ENCODE measurements at places on chromosomes 1 and 21.

DNA sequence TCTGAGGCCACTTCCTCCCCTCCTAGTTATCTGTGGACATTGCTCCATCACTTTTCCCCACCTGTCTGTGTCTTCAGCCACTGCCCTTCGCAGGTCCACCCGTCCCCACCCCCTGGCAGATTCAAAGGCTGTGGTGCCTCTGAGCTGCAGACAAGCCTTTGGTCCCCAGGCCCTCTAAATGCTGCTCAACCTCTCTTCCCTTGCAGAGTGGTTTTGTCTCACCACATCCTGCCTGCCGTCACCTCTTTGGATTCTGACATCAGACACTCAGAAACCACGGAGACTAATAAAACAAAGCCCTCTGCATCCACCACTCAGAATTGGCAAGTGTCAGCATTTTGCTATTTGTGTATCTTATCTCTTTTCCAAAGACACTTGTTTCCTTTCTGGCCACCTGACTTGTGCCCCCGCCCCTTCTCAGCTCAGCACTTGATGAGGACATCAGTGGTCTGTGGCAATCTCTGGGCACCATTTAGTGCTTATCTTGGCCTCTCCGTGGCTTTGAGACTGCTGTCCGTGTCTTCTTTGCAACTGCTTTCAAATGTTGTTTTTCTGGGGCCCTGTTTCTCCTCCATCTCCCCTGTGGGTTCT lies 7.7 kb downstream of the CNIH3 start:
- DNase-seq, result peak; percentile 59

- no peak for DNase-seq
These were observed 9.8 kb downstream of the SAMD11 start for GRCh38 chr1:933603-933940.

- no peak for DNase-seq
These were observed 138.0 kb downstream of the HS2ST1 start for GRCh38 chr1:87052400-87052799.

DNA sequence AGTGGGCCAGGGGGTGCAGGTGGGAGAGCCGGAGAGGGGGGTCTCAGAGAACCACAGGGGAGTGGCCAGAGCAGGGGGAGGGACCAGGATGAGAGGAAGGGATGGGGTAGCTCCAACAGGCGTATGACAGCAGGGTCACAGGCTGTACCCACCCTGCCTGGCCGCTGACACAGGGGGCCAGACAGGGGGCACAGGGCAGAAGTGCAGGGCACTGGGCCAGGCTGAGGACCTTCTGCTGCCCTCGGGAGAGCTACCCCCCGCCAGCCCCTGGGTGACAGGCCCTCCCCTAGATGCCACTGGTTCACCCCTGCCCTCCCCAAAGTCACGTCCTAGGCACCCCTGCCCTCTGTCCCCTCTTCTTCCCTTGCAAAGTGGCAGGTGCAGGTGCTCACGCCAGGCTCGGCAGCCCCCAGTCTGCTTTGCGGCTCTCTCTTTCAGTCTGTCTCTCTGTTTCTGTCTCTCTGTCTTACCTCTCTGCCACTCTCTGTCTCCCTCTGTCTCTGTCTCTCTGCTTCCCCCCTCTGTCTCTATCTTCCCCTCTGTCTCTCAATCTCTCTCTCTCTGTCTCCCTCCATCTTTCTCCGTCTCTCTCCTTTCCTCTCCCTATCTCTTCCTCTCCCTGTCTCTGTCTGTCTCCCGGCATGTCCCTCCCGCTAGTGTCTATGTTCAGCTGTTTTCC lies 48.5 kb downstream of the WNT9A start:
- no peak for DNase-seq

DNA sequence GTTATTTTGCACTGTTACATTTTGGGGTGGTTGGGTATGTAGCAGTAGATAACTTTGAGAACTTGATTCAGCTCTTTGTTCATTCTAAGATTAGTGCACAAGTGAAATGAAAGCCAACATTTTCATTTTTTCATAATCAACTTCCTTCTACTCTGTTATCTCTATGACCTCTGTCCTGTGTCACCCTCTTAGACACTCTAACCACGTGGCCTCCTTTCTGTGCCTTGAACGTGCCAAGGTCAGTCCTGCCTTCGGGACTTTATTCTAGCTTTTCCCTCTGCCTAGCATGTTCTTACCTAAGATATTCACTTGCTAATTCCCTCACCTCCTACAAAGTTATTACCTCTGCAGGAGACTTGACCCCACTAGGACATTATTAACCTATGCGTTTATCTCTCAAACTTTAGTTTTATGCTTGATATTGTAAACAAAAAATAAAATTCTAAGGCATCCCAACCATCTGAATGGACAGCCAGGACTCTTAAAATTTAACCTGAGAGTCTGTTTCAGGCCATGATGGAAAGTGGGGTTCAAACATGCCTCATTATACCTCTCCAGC lies 19.2 kb upstream of the EDEM3 start:
- no peak for DNase-seq

DNA sequence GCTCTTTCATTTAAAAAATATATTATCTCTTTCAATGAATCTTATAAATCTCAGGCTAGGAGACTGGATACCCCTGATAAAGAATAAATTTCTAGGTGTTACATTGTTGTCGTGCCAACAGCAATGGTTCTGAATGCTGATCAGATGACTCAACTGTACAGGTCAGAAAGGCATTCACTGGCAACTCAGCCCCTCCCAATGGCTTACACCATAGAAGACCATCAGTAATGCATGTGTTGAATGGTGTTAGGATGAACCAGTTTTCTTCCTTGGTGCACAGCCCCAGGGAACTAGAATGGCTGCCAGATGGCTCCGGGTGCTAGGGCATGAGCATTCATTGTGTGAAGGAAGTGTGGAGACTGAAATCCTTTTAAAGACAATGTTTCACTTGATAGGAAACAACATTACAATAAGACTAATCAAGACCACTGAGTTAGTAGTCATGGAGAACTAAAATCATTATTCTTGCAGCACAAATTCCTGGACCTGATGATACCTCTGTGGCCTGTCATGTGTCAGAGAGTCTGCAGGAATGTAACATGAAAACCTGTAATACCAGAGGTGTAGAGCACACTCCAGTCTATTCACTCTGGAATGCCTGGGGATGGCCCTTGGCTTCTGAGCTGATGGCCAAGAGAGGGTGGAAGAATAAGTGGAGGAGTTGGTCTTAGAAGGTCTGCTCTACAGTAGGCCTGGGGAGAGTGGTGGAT lies 187.7 kb upstream of the LMO4 start:
- DNase-seq, result no peak

DNA sequence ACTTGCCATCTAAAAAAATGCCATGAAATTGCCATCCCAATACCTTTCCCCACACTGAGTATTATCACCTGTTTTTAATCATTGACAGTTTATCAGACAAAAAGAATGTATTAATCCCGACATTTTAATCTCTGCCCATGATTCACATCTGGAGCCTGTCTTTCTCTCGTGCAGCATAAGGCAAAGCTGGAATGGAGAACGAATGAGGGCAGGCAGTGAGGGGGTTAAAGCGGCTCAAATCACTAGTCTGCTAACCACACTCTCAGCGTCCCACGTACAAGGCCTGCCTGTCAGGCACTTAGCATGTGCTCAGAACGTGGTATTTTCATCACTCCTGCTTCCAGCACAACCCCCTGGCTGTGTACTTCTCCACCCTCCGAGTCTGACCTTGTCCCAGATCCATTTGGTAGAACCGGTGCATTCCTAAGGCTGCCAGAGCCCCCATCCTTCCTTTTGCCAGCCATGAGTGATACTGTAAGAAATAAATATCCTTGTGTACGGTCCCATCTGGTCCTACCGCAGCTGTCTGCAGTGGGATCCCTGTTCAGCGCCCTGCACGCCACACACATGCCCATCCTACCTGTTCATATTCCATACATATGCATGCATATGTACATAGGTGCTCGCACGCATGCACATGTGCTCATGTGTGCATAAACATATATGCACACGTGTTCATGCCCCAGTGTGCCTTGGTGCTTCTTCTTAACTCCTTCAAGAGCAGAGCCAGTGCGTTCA lies 34.6 kb upstream of the FHAD1 start:
- DNase-seq, result no peak

GRCh38 chr1:115829023-115829674 lies 11.8 kb downstream of the NHLH2 start:
- no peak for DNase-seq

DNA sequence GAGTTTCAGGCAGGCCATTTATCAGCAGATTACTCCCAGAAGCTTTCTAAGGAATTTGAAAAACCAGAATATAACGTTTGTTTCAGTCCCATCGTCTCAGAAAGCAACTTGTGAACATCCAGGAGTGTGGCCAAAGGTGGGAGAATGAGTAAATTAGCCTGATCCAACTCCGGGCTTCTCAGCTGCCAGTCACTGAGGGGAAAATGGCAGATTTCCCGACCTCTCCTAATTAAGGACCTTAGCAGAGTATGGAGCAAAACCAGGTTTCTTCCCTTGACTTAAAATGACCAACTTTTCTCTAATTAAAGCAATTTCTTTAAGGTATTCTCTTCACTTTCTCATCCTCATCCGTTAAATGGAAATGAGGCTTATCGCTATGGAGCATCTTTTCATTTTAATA lies 1.0 kb downstream of the CORT start:
- no peak for DNase-seq

- DNase-seq, result no peak
These were observed at the start of gene F11R for GRCh38 chr1:161020509-161021164. Gene F11R, minus strand, starts transcription at chr1:161021152. Its CDS starts 79 bp downstream, at chr1:161021073.

DNA sequence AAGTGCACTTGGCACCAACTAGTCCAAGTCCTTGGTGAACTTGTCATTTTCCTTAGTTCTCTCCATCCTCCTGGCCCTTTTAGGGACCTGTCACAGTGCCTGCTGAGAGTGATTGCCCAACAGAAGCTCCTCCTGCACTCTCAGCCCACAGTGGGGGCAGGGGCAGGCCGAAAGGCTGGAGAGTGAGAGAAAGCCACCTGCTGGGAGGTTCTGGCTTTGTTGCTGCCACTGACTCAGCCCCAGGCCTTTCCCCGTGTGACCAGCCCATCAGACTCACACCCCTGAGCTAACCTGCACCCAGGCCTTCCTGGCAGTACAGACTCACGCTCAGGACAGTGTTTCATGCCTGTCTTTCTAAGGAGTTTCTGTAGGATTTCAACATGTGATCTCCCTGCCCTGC lies 17.1 kb upstream of the PROK1 start:
- no peak for DNase-seq

GRCh38 chr21:32140604-32141317 lies 138.1 kb downstream of the MIS18A start:
- no peak for DNase-seq

DNA sequence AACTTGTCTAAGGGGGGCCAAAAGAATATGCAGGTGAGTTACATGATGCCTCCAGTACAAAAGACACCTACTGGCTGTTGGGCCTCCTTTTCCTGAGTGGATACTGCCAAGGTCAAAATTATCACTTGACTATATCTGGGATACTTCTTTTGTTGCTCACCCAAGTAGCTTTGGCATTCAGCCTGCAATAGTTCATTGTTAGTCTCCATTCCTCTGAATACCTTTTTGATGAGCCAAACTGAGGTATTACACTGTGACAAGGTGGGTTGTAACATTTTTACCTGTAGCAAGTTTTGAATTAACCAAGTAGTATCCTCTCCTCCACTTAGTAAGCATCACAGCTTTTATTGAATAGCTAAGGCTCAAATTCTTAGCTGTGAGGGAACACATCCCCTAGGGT lies 408.0 kb downstream of the LRRIQ3 start:
- no peak for DNase-seq

DNA sequence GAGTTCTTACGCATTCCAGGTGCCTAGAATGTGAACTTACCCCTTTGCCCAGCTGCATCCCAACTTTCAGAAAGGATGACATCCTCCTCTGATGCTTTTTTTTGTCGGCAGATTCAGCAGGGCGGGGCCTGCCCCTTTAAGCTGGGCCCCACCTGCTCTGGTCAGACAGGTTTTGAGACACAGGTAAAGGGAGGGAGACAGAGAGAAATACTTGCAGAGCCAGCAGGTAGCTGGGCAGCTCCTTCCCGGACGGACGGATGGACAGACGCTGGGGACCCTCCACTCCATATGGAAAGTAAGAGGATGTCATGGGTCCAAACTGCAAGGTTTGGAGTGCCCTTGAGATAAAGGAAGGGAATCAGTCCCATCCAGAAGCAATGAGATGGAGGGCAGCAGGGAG lies at the start of gene TMEM79:
Gene TMEM79 (plus strand): TSS at position 214 of the 400 bp plus-strand sequence. CDS start 902 bp downstream, outside the sequence.
- DNase-seq, result no peak

DNA sequence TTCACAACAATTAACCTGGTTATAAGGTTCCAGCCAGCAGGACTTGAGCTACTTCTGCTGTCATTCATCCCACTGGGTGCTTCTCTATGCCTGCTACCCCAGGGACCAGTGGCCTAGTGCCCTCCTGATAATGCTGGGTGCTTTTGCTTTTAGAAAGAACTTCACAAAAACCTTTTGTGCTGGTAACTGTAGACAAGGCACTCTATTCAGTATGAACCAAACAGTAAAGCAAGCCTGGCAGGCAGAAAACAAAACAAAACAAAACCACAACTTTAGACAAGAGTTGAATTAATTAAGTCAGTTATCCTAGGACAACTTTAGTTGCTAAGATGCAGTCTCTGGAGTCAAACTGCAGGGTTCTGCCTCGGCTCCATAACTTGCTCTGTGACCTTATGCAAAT lies 61.9 kb upstream of the ADGRL2 start:
- DNase-seq, result no peak

GRCh38 chr1:230690101-230690500 lies 23.8 kb downstream of the AGT start:
- no peak for DNase-seq

DNA sequence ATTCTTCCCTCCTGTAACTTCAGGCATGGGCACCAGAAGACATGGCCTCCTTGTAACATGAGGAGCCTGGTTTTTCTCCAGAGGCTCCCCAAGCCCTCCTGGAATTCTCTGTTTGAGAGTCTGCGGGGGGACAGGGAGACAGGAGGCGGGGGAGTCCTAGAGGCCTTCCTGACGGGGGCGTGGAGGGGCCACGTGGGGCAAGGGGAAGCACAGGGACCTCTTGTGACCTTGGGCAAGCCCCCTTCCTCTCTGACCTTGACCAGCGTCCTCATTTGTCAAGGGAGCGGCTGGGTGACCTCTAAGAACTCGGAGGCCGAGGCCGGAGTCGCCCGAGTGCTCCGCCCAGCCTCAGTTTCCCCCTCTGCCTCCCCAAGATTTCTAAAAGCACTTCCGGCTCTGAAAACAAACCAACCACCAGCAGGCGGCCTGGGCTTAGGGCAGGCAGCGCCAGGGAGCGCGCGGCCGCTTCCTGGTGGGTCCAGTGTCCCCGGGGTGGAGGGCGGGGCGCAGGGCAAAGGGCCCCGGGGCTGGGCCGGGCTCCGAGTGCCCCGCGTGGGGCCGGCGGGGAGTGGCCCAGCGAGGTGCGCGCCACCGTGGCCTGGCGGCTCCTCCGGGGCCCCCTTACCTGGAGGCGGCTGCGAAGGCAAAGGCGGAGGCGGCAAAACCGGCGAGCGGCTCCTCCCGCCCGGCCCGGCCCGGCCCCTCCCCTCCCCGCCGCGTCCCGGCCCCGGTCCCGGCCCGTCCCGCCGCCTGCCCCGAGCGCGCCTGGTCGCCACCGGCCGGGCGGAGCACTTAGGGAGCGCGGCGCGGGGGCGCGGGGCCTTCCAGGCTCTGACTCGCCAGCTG lies at the start of gene TMCO4:
Gene TMCO4 (minus strand): TSS at position 687 of the 846 bp plus-strand sequence. CDS start 19,158 bp downstream, outside the sequence.
- peak; percentile 19 for DNase-seq
